CD4-positive, alpha-beta T cell treated with Interleukin-4 for 4 hours (primary cell): ENCODE measurements at places on chromosomes 1 and 21.
A peak's percentile ranks its signal among the peaks of the same experiment; 100 is the strongest.

GRCh38 chr1:5223206-5223605 lies 568.8 kb downstream of the AJAP1 start:
- no peak for DNase-seq

- DNase-seq, result no peak
These were observed 132.1 kb downstream of the IGSF21 start for GRCh38 chr1:18239671-18240070.

- DNase-seq, result no peak
These were observed 1476.2 kb downstream of the MRPL39 start for GRCh38 chr21:24131056-24131455.

- no peak for DNase-seq
These were observed 9.8 kb downstream of the NADK start for GRCh38 chr1:1768249-1768992.

DNA sequence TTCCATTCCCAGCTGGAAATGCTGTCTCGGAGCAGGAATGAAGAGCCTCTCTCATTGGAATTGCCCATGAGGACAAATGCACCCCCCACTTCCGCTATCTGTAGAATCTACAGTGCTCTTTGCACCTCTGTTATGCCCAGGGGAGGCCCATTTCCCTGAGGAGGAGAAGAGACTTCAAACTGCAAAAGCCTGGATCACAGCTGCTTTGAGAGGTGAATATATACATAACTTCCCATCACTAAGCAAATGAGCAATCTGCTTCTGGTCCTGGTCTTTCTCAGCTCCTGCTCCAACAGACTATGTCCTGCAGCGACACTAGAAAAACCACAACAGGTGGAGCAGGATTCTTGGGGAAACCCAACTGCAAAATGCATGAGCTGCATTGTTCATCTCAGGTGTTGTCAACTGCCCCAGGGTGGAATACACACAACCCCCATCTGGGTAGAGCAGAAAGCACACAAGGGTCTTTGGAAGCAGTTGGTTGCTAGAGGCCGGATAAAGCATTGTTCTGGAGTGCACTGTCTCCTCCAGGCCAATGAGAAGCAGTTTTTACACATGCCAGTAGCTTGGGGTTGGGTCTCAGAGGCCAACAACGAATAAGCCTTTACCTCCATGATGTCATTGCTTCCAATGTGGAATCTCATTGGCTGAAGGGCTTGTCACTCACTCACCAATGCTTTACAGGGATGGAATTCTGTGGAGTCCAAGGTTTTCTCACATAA lies 67.7 kb upstream of the RAB4A start:
- DNase-seq, result no peak

DNA sequence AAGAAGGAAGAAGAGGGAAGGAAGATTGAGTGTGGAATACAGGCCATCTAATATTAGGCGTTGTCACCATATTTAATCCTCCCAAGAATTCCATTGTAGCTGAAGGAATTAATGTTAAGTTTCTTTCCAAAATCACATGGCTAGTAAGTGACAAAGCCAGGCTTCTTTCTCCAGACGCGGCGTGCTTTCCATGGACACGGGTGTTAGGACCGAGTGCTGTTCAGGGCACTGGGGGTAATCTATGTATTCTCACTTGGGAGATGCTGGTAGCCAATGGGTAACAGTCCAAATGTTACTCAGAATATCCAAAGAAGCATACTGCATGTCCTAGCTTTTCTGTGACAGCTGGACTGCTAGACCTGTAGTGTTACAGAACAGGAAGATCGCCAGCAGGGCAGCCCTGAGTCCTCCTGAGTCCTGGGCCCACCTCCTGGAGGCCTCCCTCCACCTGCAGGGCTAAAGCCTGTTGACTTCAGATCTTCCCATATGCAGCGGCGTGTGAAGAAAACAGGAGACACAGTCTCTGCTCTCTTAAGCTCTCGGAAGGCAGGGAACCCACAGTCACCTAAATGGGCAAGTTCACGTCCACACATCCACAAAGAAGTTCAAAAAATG lies 5.3 kb downstream of the IGSF9 start:
- no peak for DNase-seq

- DNase-seq, result no peak
These were observed 744.1 kb upstream of the CHRM3 start for GRCh38 chr1:238642231-238642630.

DNA sequence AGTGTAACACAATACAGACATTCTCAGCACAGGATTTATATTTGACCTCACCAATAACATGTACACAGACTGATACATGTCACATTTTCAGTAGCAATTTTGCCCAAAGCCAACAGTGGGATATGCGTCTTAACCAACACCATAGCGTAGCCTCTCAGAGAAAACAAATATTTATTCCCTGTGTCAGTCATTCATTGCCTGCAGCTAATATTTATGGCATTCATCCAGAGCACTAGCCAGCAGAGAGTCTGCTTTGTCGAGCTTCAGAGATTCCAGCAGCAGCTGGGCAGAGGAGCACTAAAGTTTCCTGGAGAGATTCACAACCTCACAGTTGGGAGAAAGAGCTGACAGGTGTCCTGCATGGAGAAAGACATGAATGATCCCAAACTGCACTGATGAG lies 400.7 kb upstream of the DAB1 start:
- no peak for DNase-seq

DNA sequence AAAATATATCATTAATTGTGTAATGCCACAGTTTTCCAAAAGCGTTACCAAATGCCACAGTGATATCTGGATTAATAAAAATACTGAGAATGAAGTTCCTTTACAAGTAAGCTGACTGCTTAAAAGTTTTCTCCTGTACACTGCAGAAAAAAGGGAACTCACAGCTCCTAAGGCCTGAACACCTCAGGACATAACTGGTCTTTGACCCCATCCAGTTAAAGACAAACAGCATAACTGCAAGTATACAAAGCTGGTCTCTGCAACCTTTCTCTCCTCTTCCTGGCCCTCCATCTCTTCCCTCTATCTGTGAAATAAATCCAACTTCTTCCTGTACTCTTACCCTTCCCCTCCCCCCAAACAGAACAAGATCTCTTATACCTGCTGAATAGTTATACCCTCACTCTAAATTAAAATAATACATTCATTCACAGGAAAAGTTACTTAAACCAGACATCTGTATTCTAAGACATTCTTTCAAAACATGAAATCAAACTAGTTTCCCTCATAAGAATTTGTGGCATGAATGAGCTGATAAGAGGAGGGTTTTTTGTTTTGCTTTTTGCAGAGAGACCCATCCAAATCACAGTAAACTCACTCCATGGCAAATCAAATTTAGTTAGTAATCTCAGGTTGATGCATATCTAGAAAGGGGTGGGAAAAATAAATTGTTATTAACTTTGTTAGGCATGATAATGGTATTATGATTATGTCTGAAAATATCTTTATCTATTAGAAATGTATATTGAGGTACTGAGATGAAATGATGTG lies 2.9 kb downstream of the DIPK1A start:
- no peak for DNase-seq

DNA sequence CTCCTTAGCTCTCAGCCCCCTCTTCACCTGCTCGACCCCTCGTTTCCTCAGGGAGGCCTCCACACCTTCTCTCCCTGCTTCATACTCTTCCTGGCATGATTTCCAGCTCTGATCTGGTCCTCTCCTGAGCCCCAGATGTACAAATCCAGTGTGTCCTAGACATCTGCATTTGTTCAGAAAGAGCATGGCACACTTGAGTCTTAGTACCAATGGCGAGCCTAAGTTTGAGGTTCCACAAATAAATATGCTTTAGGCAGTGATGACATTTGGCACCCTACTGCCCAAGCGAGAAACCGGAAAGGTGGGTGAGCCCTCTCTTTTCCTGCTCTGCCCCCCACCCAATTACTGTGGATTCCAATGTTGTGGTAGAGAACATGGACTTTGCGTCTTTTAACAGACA lies 34.0 kb downstream of the ATP1A1 start:
- no peak for DNase-seq

GRCh38 chr1:61539720-61540462 lies 185.1 kb downstream of the TM2D1 start:
- DNase-seq, result no peak

DNA sequence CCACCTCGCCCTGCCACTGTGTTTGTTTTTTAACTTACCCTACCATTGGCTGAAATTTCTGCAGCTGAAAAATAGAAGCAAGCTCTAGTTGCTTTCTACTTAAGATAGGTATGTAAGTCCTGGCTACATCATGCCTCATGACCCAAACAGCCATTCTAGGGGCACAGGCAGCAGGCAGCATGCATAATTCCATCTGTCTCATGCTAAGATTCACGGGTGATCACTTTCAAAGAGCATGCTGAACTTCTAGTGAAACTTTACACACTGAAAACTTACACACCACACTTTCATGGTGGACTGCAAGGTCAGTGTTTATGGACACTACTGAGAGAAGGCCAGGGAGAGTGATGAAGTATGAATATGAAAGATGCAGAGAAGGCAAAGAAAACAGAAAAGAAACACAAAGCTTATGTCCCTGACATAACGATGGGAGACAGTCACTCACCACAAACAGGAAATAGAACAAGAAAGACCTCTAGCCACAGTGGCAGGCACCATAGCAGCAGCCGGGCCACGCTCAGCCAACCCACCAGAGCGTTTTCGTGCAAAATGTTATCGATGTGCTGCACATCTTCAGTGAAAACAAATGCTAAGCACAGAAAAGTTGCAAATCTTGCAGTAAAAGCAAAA lies 102.3 kb upstream of the TIAM1 start:
- DNase-seq, result peak; percentile 62

GRCh38 chr1:216723274-216723780 lies at the start of gene ESRRG:
Gene ESRRG (minus strand): TSS chr1:216723429. CDS start chr1:216723299, 130 bp downstream.
- DNase-seq, result no peak

- no peak for DNase-seq
These were observed 24.8 kb upstream of the RGS18 start for GRCh38 chr1:192133350-192133926.

GRCh38 chr21:37869661-37870060 lies 46.6 kb downstream of the KCNJ6 start:
- no peak for DNase-seq

- no peak for DNase-seq
These were observed 43.5 kb downstream of the OPRD1 start for GRCh38 chr1:28855469-28855951.

GRCh38 chr1:74050386-74050785 lies 147.6 kb downstream of the LRRIQ3 start:
- no peak for DNase-seq

- DNase-seq, result no peak
These were observed 83.5 kb downstream of the NPHP4 start for GRCh38 chr1:5908461-5909375.

GRCh38 chr1:234543442-234544086 lies 64.6 kb upstream of the TARBP1 start:
- DNase-seq, result no peak

DNA sequence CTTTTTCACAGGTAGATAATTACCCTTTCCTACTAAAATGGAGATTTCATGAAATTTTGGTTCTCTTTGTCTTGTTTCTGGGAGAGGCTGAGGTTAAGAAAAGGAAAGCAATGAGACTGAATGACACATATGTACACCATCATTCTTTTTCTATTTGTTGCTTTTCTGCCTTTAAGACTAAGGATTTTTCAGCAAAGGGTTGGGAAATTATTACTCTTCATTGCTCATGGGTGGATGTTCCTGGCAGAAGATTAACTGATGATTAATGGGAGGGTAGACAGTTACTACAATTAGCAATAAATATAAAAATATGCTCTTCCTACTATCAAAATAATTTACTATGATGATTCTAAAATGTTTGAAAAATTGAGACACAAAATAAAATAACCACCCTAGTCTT lies 316.5 kb upstream of the USP24 start:
- DNase-seq, result no peak

GRCh38 chr1:219350172-219350931 lies 176.7 kb downstream of the LYPLAL1 start:
- DNase-seq, result no peak

- no peak for DNase-seq
These were observed 55.9 kb downstream of the PCBP3 start for GRCh38 chr21:45699251-45699942.

DNA sequence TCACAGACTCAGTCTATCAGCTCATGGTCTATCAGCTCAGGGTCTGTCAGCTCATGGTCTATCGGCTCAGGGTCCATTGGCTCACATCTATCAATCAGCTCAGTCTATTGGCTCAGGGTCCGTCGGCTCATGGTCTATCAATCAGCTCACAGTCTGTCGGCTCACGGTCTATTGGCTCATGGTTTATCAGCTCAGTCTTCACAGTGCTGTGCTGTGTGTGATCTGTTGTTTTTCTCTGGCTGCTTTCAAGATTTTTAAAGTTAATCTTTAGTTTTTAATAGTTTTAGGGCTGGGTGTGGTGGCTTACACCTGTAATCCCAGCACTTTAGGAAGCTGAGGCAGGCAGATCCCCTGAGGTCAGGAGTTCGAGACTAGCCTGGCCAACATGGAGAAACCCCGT lies 14.4 kb downstream of the C1orf159 start:
- DNase-seq, result no peak

DNA sequence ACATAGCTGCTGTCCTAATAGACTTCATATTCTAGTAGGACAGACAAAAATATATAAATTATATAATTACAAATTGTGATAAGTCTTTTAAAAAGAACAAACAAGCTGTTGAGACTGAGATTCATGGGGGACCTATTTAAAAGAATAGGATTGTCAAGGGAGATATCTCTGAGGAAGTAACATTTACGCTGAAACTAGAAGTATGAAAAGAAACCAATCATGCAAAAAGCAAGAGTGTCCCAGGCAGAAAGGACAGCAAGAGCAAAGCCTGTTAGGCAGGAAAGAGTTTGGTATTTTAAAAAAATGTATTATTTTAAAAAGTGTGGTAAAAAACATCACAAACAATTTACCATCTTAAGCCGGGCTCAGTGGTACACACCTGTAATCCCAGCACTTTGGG lies 9.1 kb upstream of the METTL13 start:
- no peak for DNase-seq
